ENCODE measurements at places on chromosomes 4 and X. TPM values are rescaled to one million over a fixed set of nuclear protein-coding genes. Genes with fewer than 3 reads are reported as not detected.

The ZNF157 gene
- total RNA-seq = 0.23 TPM

GRCh38 chr4:24117975-24118374, 228.1 kb upstream of the PPARGC1A start:
- no peaks in the 10 kb centered on the region for H3K27me3 ChIP-seq
- H3K4me1 ChIP-seq = no peaks in the 10 kb centered on the region
- H3K27ac ChIP-seq = no peak overlapping the region
- H3K36me3 ChIP-seq = no peaks in the 10 kb centered on the region
- H3K4me3 ChIP-seq = no peak overlapping the region

GRCh38 chrX:136212557-136213111, 38.6 kb downstream of the MAP7D3 start:
- no peaks in the 10 kb centered on the region for H3K27me3 ChIP-seq
- H3K4me3 ChIP-seq = no peak overlapping the region
- DNase-seq = no peak
- no peaks in the 10 kb centered on the region for H3K36me3 ChIP-seq
- H3K4me1 ChIP-seq = peaks cover 3% of the 10 kb centered on the region

GRCh38 chrX:120301960-120302359, 9.3 kb downstream of the TMEM255A start:
- no peaks in the 10 kb centered on the region for H3K36me3 ChIP-seq
- no peak for DNase-seq
- no peaks in the 10 kb centered on the region for H3K4me1 ChIP-seq
- no peak overlapping the region for H3K27ac ChIP-seq
- no peaks in the 10 kb centered on the region for H3K27me3 ChIP-seq

The SRPK3 gene
- not detected for total RNA-seq

The CCSER1 gene
- 7.4 TPM for total RNA-seq

DNA sequence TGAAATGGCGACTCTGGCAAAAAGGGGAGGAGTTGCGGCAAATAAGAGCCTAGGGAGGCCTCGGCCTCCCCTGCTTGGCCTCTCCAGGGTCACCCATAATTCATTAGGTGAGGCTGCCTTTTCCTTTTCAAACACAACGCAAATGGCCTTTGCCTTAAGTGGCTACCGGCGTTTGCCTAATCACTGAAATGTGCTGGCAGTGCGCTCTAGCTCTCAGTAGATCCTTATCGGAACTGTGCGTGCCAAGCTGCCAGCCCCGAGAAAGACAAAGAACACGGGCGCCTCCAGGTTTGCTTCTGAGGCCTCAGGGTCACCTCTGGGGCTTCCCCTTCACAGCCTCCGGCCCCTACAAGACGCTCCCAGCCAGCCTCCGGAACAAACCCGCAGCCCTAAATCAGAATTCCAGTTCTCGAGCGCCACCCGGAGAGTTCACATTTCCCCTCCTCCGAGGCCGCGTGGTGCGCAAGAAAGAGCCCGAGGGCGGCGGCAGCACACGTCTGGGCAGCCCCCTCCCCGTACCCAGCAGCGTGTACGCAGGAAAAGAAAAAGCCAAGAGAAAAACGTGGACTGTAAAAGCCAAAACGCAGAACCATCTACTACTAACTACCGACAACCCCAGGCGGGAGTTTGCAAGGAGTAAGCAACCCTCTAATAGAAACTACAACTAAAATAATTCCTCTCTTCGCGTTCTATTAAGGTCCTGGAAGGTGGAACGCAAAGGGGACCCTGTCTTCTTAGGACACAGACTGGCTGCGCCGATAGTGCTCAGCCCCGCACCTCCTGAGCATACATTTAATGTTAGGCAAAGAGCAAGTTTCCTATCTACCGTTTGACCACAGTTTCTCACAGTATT, 76.5 kb upstream of the BCOR start:
- H3K36me3 ChIP-seq = no peaks in the 10 kb centered on the region
- peak overlapping the region; percentile 97 for H3K27ac ChIP-seq
- H3K4me3 ChIP-seq = peak overlapping the region; percentile 64
- peaks cover 20% of the 10 kb centered on the region for H3K4me1 ChIP-seq

- no peak overlapping the region for H3K4me3 ChIP-seq
- H3K4me1 ChIP-seq = peaks cover 28% of the 10 kb centered on the region
Measured at GRCh38 chrX:1387141-1387776, 4.7 kb downstream of the SLC25A6 start.

- H3K4me1 ChIP-seq = no peaks in the 10 kb centered on the region
- no peak overlapping the region for H3K4me3 ChIP-seq
- DNase-seq = no peak
- H3K36me3 ChIP-seq = no peaks in the 10 kb centered on the region
- H3K27me3 ChIP-seq = no peaks in the 10 kb centered on the region
Measured at GRCh38 chr4:177005674-177006230, 213.0 kb upstream of the VEGFC start.

GRCh38 chr4:150049682-150050081, 28.6 kb upstream of the DCLK2 start:
- H3K27me3 ChIP-seq = no peaks in the 10 kb centered on the region
- H3K36me3 ChIP-seq = no peaks in the 10 kb centered on the region
- H3K4me3 ChIP-seq = no peak overlapping the region
- no peak overlapping the region for H3K27ac ChIP-seq

GRCh38 chrX:53476371-53476770, 42.2 kb upstream of the HSD17B10 start:
- H3K4me1 ChIP-seq = no peaks in the 10 kb centered on the region
- no peak overlapping the region for H3K4me3 ChIP-seq
- DNase-seq = no peak
- no peak overlapping the region for H3K27ac ChIP-seq

The PHOX2B gene
- not detected for total RNA-seq

The PDGFRA gene
- total RNA-seq = 91.5 TPM

DNA sequence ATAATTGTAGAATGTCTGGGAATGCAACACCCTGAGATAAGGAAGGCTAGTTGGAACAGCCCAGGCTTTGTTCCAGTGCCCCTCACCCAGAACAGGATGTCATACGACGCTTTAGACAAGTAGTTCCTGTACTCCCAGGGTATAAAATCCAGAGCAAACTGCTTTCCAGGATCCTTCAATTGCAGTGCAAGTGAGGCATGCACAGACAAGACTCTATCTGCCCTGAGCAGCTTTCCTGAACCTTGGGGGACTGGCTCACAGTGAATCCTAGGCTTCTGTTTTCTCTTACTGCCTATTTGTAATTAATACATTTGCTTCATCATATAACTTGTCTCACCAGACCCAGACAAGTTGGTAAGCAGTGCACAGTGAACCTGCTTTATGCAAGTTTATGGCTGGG, 48.4 kb upstream of the IL9R start:
- H3K4me1 ChIP-seq = no peaks in the 10 kb centered on the region
- no peaks in the 10 kb centered on the region for H3K36me3 ChIP-seq
- no peak overlapping the region for H3K4me3 ChIP-seq
- no peak overlapping the region for H3K27ac ChIP-seq

The DKK2 gene
- 15.1 TPM for total RNA-seq

The CTAG1A gene
- total RNA-seq = not detected

- H3K36me3 ChIP-seq = no peaks in the 10 kb centered on the region
- H3K4me3 ChIP-seq = no peak overlapping the region
- H3K4me1 ChIP-seq = no peaks in the 10 kb centered on the region
- DNase-seq = no peak
- H3K27ac ChIP-seq = no peak overlapping the region
Measured at GRCh38 chrX:150329282-150329681, 33.8 kb upstream of the MAMLD1 start.

GRCh38 chrX:53287493-53288138, 6.2 kb upstream of the IQSEC2 start:
- peaks cover 8% of the 10 kb centered on the region for H3K4me1 ChIP-seq
- H3K27me3 ChIP-seq = no peaks in the 10 kb centered on the region

DNA sequence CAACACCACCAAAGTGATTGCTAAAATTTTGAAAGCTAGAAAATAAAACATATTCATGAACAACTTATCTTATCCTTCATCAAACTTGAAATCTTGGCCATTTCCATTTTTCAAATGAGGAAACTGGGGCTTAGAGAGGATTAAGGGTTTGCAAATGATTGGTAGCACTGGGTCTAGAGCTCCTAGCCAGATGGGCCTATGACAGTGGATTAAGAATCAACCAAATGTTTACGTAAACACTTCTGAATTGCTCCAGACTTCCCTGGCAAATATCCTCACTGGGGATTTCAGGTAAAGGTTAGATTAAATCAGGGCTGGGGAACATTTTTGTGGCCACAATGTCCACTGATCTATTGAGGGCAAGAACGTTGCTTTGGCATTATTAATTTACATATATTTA, 241.2 kb downstream of the ANK2 start:
- H3K36me3 ChIP-seq = no peaks in the 10 kb centered on the region
- no peak for DNase-seq
- no peak overlapping the region for H3K27ac ChIP-seq
- H3K4me1 ChIP-seq = no peaks in the 10 kb centered on the region
- peaks cover 4% of the 10 kb centered on the region for H3K27me3 ChIP-seq

- H3K4me3 ChIP-seq = no peak overlapping the region
- no peaks in the 10 kb centered on the region for H3K4me1 ChIP-seq
Measured at GRCh38 chr4:38164346-38164745, 204.1 kb downstream of the PTTG2 start.

The TMPRSS11F gene
- total RNA-seq = not detected

GRCh38 chrX:136170139-136170800, 22.9 kb downstream of the FHL1 start:
- H3K36me3 ChIP-seq = no peaks in the 10 kb centered on the region
- peaks cover 3% of the 10 kb centered on the region for H3K4me1 ChIP-seq
- H3K4me3 ChIP-seq = no peak overlapping the region

GRCh38 chr4:94550352-94550751, 98.6 kb downstream of the PDLIM5 start:
- H3K4me1 ChIP-seq = peaks cover 11% of the 10 kb centered on the region
- no peak overlapping the region for H3K27ac ChIP-seq
- no peaks in the 10 kb centered on the region for H3K27me3 ChIP-seq
- no peaks in the 10 kb centered on the region for H3K36me3 ChIP-seq
- H3K4me3 ChIP-seq = no peak overlapping the region

The HSFX2 gene
- not detected for total RNA-seq

- H3K27ac ChIP-seq = no peak overlapping the region
- H3K27me3 ChIP-seq = no peaks in the 10 kb centered on the region
- DNase-seq = no peak
Measured at GRCh38 chr4:153741541-153741940, 18.3 kb downstream of the RNF175 start.

DNA sequence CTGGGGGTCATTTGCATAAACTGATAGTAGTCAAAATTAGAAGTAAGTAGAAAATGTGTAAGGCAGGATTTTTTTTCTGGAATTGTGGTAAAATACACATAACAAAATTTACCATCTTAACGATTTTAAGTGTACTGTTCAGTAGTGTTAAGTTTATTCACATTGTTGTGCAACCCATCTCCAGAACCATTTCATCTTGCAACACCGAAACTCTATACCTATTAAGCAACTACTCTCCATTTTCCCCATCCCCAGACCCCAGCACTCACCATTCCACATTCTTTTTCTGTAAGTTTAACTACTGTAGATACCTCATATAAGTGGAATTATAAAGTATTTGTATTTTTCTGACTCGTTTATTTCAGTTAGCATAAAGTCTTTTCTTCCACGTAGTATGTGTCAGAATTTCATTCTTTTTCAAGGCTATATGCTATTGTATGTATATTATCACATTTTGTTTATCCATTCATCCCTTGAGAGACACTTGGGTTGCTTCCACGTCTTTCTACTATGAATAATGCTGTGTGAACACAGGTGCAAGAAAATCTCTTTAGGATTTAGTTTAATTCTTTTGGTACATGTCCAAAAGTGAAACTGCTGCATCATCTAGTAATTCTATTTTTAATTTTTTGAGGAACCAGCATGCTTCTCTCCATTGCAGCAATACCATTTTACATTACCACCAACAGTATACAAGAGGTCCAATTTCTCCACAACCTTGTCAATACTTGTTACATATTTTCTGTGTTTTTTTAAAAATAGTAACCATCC, 39.1 kb upstream of the NSUN7 start:
- H3K27me3 ChIP-seq = no peaks in the 10 kb centered on the region
- H3K27ac ChIP-seq = peak overlapping the region; percentile 67
- no peaks in the 10 kb centered on the region for H3K4me1 ChIP-seq
- no peak for DNase-seq
- peak overlapping the region; percentile 34 for H3K4me3 ChIP-seq
- no peaks in the 10 kb centered on the region for H3K36me3 ChIP-seq

The NDP gene
- total RNA-seq = not detected

DNA sequence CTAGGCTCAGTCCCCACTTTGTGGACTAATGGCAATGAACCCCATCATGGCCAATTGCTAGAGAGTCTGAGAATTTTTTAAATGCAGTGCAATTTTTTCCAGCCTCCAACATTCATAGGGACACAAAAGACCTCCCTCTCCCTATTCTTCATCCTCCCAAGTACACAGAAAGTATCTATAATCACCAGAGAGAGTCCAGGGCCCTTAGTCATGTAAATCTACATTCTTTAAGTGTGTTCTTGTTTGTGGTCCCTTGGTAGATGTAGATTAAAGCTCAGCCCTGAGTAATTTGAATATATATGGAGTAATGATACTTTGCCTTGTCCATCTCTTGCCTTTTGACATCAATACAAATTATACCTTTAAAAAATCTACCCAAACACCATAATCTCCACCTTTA, 51.3 kb upstream of the ATXN3L start:
- no peak overlapping the region for H3K27ac ChIP-seq
- DNase-seq = no peak
- no peaks in the 10 kb centered on the region for H3K36me3 ChIP-seq
- H3K27me3 ChIP-seq = no peaks in the 10 kb centered on the region
- H3K4me1 ChIP-seq = no peaks in the 10 kb centered on the region
- no peak overlapping the region for H3K4me3 ChIP-seq

DNA sequence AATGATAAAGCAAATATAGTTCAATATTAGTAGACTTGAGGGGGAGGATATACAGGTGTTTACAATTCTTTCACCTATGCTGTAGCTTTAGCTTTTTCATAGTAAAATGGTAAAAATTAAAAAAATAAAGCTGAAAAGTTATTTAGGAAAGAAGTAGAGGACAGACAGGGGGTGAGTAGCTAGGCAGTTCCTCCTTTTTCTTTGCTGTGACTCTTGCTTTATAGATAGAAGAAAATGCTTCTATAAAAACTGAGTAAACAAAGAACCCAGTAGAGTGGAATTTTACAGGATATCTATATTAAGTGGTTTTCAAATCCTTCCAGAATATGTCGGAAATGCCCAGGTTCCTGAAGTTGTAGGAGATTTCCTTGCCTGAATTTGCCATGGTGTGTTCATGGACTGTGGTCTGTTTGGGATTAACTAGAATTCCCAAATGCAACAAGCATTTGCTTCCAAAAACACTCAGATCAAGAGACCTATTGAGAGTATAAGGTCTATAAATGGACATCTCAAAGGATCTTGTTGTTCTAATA, 74.9 kb downstream of the KDR start:
- H3K4me1 ChIP-seq = no peaks in the 10 kb centered on the region
- no peak overlapping the region for H3K4me3 ChIP-seq
- H3K36me3 ChIP-seq = no peaks in the 10 kb centered on the region

GRCh38 chrX:150889131-150889530, 9.3 kb downstream of the CD99L2 start:
- H3K4me1 ChIP-seq = no peaks in the 10 kb centered on the region
- no peak for DNase-seq
- H3K27me3 ChIP-seq = no peaks in the 10 kb centered on the region
- no peak overlapping the region for H3K27ac ChIP-seq
- H3K4me3 ChIP-seq = no peak overlapping the region

Data from upper lobe of right lung (tissue), 1 donor.